ENCODE measurements at places on chromosomes 5 and 9.

DNA sequence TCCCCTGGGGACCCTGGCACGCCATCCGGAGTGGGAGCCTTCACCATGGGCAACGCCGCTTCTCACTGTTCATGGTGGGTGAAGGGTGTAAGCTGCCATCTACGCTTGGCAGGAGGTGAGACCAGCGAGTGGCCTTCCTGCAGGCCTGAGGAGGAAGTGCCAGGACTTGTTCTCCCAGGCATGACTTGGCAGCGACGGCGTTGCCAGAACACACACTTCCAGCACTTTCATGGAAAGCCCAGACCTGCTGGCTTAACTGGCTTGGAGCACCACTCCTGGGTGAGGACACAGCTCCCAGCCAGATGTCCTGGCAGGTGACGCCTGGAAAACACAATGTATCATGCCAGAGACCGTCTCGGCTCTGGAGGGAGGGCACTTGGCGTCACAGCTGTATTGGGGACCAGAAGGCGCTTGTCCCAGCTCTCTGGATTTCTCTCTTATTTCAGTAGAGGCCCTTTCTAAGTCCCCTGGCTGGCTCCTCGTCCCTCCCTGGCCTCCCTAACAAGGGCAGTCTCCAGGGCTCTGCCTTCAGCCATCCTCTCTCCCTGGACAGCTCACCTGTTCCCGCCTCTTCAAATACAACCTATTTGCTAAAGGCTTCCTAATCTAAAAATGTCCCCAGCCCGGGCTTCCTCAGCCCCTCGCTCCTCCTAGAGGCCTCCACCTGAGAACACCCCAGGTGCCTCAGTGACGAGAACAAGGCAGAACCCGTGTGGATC is 188.3 kb downstream of the OLFM1 start:
- DNase-seq = no peak

- DNase-seq = no peak
These were observed 50.2 kb upstream of the DNAH5 start for GRCh38 chr5:13994621-13995253.

DNA sequence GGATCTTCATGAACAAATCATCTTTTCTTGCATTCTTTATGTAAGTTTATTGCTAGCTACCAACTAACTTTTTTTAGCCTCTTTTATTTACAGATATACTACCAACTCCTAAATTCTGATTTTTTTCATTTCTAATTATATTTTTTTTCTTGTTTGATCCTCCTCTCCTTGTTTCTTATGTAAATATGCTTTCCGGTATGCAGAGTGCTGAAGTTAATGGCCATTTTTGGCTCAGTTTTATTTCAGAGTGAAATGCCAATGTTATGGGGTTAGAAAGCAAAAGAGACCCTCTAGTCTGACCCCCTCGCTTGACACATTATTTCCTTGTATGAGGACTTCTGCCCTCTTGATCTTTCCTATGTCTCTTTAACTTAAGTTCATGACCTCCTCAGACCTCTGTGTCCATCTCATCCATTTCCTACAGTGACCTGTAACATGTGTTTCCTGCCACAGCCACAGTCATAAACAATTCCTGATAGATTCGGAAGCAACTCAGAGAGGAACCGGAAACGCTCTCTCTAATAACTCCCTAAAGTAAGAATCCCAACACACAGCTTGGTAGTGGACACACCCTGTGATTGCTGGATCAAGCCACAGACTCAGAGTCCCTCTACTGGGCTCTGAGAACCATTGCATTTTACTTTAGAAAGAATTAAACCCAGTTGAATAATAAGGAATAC is 42.9 kb upstream of the AFAP1L1 start:
- DNase-seq = no peak

DNA sequence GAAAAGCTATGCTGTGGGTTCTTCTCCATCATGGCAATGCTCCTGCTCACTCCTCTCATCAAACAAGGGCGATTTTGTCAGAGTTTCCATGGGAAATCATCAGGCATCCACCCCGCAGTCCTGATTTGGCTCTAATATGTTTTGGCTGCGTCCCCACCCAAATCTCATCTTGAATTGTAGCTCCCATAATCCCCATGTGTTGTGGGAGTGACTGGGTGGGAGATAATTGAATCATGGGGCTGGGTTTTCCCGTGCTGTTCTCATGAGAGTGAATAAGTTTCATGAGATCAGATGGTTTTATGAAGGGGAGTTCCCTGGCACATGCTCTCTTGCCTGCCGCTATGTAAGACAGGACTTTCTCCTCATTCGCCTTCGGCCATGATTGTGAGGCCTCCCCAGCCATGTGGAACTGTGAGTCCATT is 163.8 kb downstream of the GADD45G start:
- DNase-seq = no peak

DNA sequence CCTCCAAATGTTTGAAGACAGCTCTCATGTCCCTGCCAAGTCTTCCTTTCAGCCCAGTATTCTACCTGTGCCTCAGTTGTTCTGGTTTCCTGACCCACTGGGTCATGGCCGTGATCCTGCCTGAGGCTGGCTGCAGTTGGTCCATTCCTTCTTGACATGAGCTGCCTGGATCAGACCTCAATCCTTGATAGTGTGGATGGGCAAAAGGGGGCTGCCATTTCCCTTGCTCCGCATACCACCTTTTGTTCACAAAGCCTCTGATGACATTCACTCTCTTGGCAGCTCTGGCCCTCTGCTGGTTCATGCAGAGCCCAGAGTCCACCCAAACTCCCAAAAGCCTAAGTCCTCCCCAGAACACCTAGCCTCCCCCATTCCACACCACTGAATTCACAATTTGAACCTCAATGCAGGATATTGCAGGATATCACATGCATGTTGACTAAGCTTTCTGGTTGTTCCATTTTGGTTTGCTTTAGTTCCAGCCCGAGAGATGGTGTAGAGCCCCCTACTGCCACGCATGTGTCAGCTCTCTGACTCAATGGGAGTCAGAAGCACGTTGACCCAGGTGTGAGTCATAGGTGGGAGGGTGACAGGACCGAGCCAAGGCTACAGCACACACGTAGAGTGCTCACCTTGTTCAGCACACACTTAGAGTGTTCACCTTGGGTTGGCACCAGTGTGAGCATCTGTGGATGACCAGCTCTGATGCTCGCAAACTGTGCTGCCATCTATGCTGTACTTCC is 137.2 kb downstream of the MTX3 start:
- DNase-seq = peak; percentile 51

GRCh38 chr9:134519375-134520070 is 122.1 kb upstream of the COL5A1 start:
- DNase-seq = no peak

- no peak for DNase-seq
These were observed 17.9 kb downstream of the TMEM245 start for GRCh38 chr9:109101810-109102209.

Data from stimulated activated CD4-positive, alpha-beta T cell treated with anti-CD3 and anti-CD28 coated beads, Interleukin-15, amount 100 ng/mL, for 24 hours (primary cell).